ENCODE measurements at places on chromosomes 12 and 14. TPM values are rescaled to one million over a fixed set of nuclear protein-coding genes. Genes with fewer than 3 reads are reported as not detected.

IFI27 gene
- total RNA-seq = 37.0 TPM

GPRC5D gene
- not detected for total RNA-seq

CPNE6 gene
- not detected for total RNA-seq

KRT3 gene
- total RNA-seq = 0.08 TPM

CCDC196 gene
- not detected for total RNA-seq

BDKRB1 gene
- total RNA-seq = not detected

MGST1 gene
- total RNA-seq = 0.73 TPM

MANSC4 gene
- total RNA-seq = not detected

DDN gene
- total RNA-seq = 1.1 TPM

PIWIL1 gene
- not detected for total RNA-seq

STXBP6 gene
- not detected for total RNA-seq

KRT7 gene
- 21.2 TPM for total RNA-seq

IGFBP6 gene
- total RNA-seq = 0.81 TPM

KCNJ8 gene
- not detected for total RNA-seq

TSPAN9 gene
- 0.44 TPM for total RNA-seq

RIMBP2 gene
- not detected for total RNA-seq

GLI1 gene
- 2.5 TPM for total RNA-seq

Measured in activated T-helper 1 cell treated with anti-CD3 and anti-CD28 coated beads, Interleukin-12 subunit alpha, Interleukin-12 subunit beta, Interleukin-2, Interleukin-4 antibody, amounts not matched to agents 30 ng/mL and 10 ng/mL and 1 ng/mL, durations not matched to agents 14 hours and 24 hours and 36 hours (primary cell).